ENCODE measurements at places on chromosomes 7 and 10.

- peak; percentile 92 for DNase-seq
These were observed 24.4 kb downstream of the RNF133 start for GRCh38 chr7:122674502-122674901.

DNA sequence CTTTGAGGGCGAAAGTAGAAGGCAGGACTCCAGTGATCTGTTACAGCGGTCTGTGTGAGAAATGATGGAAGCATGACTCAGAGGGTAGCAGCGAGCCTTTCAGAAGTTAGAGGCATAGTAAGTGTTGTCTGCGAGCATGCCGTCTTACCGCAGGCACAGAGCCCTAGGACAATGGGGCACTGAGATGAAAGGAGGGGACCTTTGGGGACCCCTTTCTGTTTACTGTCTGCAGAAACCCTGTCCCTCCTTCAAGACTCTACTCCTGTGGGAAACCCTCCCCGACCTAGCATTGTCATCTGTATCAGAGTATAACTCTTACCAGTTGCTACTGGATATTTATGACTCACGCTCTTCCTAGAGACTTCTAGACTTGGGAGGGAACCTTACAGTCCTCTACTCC lies 87.2 kb upstream of the AGK start:
- DNase-seq: peak; percentile 84

DNA sequence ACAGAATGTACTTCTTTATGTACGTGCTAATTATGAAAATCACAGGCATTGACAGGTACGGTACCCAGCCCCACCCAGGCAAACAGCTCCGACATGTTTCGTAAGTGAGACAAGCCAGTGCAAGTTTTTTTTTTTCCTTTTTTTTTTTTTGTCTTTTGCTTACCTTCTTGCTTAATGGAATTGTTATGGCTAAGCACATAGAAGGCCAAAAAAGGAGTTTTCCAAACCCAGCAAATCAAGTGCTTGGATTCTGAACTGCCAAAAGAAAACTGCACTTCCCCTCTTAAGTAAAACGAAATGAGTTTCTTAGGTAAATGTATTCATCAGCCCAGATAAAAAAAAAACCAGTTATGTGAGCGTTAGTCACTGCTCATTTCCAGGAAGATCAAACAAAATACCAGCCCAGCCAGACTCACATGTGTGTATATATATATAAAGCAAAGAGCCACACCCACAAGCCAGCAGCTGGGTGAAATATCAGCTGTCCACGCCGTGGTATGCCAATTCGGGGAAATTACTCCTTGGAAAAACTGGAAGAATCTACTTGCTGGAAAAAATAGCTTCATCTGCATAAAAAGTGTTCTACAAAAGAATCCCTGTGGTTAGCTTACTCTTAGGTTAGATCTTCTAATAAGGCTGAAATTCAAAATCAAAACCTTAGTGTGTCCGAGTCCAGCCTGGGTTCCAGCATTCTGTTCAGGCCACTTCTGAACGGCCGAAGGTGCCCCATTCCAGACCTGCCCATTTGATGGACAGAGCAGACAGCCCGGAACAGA lies 8.0 kb downstream of the KLF6 start:
- peak; percentile 83 for DNase-seq

DNA sequence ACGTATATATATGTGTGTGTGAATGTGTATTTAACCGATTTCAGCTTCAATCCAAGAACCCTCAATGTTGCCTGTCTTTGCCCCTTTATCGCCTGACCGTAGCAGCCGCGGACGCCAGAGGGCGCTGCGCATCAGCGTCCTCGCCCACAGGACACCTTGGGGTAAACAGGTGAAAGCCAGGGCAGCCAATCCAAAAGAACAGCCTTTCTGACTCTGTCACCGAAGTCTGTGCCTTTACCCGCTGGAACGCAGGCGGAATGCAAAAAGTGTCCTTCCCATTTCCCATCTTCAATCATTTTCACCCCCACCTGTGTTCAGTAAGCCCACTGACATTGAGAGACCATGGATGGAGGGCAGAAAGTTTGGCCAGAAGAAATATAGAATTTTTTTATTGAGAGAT lies 3.6 kb downstream of the NXPH1 start:
- peak; percentile 40 for DNase-seq

DNA sequence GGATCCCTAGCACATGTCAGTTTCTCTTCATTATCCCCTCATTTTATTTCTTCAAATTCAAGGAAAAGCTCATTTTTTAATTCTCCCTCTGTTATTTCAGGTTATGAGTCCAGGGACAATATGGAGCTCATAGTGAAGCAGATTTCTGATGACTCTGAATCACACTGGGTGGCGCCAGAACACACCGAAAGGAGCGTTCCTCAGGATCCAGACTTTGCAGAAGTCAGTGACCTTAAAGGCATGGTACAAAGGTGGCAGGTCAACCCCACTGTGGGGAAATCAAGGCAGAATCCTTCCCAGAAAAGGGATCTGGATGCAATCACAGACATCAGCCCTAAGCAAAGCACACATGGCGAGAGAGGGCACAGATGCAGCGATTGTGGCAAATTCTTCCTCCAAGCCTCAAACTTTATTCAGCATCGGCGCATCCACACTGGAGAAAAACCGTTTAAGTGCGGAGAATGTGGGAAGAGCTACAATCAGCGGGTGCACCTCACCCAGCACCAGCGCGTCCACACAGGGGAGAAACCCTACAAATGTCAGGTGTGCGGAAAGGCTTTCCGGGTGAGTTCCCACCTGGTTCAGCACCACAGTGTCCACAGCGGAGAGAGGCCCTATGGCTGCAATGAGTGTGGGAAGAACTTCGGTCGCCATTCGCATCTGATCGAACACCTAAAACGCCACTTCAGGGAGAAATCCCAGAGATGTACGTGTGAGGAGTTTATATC lies 21.4 kb downstream of the ZKSCAN5 start:
- DNase-seq: no peak

DNA sequence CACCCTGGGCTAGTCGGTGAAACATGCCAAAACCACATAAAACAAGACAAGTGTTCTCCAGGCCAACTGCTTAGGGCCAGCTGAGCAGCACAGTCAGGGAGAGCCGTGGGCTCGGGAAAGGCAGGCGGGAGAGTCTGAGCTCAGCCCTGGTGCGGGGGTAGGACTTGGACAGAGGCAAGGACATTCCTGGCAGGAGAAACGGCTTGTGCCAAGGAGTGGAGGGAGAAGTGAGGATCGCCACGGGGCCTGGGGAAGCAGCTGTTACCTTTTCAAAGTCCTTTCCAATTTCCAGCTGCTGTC lies 4.2 kb downstream of the ELN start:
- DNase-seq: peak; percentile 92

- no peak for DNase-seq
These were observed 18.0 kb upstream of the RET start for GRCh38 chr10:43058716-43059335.

GRCh38 chr7:70665997-70666396 lies 465.9 kb upstream of the GALNT17 start:
- no peak for DNase-seq

DNA sequence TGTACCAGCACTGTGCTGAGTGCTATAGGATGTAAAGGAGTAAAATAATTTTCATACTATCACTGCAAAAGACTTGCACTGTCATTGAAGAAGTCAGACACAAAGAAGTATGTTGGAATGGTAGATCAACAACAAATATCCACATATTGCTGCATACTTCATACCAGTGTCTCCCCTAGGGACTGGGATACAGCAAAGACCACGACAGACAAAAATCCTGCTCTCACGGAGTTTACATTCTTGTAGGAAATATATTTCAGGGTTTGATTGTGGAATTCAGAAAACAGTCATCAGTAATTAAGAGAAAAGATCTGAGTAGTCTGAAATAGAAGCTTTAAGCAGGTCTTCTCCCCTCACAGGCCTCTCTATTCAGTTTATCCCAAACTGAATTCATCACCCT lies 49.4 kb upstream of the PLXNA4 start:
- DNase-seq: no peak

DNA sequence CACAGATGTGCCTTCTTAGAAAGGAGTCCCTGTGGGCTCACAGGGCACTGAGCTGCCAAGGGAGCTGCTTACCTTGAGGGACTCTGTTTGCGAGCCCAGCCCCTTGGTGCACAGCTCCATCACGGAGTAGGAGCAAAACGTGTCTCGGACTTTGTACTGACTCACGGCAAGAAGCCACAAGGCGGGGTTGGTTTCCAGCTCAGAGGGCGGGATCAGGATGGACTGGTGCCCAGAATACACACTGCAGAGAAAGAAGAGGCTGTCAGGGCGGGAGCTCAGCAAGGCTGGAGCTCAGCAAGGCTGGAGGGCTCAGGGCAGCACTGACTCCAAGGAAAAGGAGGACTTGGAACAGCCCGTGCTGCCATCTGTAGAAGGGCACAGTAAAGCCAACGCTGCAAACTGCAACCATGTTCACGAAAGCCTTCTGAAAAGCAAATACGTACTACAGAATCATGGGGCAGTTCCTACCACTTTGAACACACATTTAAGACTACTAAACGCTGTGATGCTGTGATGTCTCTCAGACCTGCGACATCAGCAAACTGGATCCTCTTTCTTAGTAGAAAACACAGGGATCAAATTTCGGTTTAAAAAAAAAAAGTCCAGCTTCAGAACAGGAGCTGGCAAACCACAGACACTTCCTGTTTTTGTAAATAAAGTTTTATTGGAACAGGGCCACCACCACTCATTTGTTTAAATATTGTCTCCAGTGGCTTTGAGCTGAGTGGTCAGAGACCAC lies 194.3 kb downstream of the ZMYND11 start:
- peak; percentile 98 for DNase-seq

DNA sequence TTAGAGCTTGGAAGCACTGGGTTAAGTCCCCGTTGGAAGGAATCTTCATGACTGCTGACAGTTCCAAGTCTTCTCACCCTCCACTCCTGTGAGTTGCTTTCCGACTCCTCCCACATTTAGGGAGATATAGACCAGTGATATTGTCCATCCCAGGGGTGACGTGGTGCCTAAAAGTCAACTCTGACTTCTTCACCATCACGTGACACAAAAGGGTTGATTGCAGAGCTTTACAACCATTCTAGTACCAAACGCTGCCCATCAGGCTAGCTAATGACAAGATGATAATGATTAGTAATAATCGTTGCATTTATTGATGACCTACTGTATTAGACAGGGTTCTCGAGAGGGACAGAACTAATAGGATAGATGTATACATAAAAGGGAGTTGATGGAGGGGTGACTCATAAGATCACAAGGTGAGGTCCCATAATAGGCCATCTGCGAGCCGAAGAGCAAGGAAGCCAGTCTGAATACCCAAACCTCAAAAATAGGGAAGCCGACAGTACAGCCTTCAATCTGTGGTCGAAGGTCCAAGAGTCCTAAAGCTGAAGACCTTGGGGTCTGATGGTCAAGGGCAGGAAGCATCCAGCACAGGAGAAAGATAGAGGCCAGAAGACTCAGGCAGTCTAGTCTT lies 85.3 kb upstream of the CARD11 start:
- no peak for DNase-seq

- DNase-seq: no peak
These were observed 14.8 kb downstream of the ZNF316 start for GRCh38 chr7:6651851-6652445.

DNA sequence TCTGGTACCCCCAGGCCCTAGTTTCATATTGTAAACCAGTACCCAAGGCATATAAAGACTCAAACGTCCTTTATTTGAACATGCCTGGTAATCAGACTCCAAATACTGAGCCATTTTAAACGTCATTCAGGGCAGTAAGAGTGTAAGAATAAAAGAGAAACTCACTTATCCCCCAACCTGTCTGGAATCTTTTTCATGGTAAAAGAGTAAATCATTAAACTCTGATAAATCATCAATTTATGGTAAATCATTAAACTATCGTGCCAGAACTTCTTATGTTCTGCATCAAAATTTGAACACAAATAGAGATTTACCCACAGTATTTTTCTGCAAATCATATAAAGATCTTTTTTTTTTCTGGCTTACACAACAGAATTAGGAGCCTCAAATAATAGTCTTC lies 734.3 kb upstream of the POT1 start:
- no peak for DNase-seq

GRCh38 chr10:24419066-24419465 lies 210.1 kb downstream of the KIAA1217 start:
- DNase-seq: no peak

DNA sequence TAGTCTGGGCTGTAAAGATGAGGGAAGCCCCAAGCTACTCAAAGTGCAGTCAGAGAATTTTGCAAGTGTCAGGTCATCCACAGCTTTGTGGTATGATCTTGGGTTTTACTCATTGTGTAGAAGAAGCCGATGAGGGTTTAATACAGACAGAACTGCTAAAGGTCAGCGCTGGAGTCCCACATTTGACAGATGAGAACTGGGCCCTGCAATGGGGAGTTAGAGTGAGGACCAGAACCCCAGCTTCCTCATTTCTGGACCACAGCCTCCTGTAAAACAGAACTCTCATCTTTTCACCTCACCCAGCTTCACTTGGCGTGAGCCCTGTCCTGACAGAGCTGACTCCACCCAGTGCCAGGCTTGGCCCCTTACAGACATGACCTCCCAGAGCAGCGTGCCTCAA lies 20.1 kb downstream of the LRRC20 start:
- no peak for DNase-seq

GRCh38 chr10:62939698-62940097 lies 123.5 kb upstream of the EGR2 start:
- DNase-seq: no peak

DNA sequence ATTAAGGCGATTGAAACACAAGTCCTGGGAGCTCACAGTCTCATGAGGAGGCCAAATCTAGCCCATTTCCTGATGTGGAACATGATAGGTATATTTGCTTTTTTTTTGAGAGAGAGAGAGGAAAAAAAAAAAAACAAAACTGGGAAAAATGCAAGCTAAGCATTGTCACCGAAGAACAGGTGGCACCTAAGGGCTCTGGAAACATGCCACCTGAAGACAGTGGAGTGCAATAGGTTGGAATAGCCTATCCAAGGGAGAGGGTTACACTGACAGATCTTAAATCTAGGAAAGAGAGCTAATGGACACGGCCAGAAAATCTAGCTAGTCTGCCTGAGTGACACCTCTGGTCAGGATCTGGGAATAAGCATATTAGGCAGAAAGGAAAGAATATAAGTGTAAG lies 110.2 kb downstream of the SRI start:
- no peak for DNase-seq

- DNase-seq: no peak
These were observed 92.8 kb downstream of the ST7 start for GRCh38 chr7:117045927-117046710.

GRCh38 chr7:107463139-107464078 lies 6.4 kb upstream of the GPR22 start:
- DNase-seq: peak; percentile 80

- no peak for DNase-seq
These were observed 21.7 kb downstream of the RNF32 start for GRCh38 chr7:156662277-156662676.

DNA sequence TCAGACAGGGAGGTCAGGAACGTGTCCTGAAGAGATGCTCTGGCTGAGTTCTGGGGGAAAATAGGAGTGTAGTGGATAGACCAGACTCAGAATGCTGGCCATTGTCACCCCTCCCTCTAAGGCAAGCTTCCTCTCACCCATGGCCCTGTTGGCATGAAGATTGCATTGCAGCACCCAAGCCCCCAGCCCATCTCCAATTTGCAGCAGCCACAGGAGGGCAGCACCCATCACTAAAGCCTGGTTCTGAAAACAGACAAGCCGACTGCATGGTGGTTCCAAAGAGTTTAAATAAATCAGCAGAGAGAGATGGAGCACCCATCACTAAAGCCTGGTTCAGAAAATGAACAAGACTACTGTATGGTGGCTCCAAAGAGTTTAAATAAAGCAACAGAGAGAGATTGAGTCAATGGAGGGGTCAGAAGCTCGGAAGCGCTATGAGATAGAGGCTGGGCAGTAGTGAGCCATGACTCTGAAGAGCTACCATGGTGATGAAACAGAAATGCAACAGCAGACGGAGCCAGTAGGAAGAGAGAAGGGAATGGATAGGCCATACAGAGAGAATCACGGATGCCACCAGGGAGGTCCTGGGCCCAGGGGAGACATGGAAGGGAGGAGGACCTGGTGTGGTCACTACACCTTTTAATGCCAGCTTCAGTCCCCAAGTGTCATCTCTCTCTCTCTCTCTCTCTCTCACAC lies 237.9 kb upstream of the MYO3A start:
- no peak for DNase-seq

Measured in astrocyte of the hippocampus (primary cell).